ENCODE measurements at places on chromosomes 13 and 19.

GRCh38 chr19:51887522-51888498 is at the start of gene ZNF577:
TSS of gene ZNF577 (minus strand) at chr19:51887951. CDS start at chr19:51880382, 7,569 bp downstream.
- no peak for DNase-seq

GRCh38 chr13:99307648-99308339 is 595 bp upstream of the GPR183 start:
- no peak for DNase-seq

DNA sequence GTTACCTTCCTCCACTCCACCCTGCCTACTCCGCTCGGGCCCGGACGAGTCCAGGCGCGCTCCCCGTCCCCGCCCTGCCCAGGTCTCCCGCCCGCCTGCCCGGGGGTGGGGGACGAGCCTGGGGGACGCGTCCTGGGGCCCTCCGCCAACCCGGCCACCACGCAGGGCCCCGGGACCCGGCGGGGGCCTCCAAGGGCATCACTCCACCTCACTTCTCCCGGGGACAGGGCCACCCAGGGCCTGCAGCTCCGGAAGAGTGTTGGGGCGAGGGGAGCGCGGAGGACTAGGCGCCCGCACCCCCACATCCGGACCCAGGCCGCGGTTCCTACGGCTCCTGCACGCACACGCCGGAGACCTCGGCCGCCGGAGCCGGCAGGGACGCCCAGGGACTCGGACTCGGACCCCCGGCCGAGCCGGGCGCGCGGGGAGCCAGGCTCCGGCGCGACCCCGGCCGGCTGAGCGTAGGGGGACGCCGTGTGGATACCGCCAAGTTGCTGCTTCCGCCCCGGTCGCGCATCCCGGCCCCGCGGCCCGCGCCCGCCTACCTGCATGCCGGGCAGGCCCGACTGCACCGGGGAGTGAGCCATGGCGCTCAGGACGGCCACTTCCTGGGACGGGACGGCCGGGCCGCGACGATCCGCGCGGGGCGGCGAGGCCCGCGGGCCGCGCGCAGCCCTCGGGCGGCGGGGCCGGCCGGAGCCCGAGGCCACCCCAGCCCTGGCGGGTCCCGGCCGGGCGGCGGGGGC is 534 bp downstream of the STK24 start:
- no peak for DNase-seq

- no peak for DNase-seq
Observed at GRCh38 chr13:108325863-108326262, 56.3 kb downstream of the TNFSF13B start.

DNA sequence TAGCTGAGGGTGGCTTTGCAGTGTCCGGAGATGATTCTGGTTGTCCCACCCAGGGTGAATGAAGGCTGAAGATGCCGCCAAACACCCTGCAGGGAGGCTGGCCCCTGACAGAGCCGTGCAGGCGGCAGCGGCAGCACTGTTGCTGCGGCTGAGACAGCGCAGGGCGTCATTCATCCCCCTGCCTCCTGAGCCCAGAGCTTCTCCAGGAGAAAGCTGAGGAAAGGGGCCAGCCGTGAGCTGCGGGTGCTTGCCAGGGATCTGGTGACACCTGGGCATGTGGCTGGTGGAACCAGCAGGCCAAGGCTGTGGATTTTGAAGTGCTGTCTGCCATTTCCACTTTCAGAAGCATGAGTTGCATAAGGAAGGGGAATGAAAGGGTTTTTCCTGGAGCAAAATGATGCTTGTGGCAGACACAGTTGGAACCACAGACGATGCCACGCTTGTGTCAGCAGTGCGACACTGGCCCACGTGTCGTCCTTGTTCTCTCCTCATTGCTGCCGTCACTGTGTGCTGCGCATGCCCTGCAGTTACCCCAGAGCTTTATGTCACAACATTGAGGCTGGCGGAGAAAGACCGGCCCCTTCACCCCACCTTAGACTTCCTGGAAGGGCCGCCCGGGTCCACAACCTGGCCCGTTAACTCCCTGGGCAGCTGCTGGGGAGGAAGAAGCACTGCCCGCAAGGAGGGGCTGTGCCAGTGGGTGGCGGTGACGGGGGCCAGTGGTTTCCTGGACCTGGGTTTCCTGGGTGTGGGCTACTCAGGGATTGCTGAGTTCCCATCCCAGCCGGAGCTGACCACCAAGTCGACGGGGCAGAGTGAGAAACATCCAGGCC is 22.7 kb downstream of the TFDP1 start:
- no peak for DNase-seq

DNA sequence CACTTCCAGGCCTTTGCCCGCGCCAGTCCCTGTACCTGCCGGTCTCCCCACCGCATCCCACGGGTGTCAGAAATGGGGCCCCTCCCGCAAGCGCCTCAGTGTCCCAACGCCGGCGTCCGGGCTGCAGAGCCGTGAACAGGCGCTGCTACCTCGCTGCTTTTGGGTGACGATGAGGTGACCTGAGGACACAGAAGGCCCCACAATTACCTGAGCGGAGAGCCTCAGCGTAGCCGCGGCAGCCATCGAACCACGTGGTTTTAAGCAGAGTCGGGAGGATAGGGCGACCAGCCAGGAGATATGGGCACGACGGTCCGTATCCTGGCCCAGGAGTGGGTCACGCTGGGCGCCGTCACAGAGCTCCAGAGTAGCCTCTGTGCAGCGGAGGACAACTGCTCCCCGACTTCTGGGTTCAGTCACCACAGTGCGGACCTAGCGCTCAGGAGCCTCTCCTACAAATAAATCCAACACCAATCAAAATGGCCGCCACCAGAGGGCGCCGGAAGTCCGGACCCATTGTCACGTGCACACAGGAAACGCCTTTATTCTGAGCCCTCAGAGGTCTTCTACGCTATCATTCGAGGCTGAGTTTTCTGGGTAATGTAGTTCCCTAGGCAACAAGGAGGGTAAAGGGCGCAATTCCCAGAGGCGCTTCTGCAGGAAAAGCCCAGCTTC is at the start of gene ZNF814:
TSS of gene ZNF814 (minus strand) at position 478 of the 672 bp plus-strand sequence. CDS start at position 243, 235 bp downstream.
- DNase-seq: peak; percentile 23

DNA sequence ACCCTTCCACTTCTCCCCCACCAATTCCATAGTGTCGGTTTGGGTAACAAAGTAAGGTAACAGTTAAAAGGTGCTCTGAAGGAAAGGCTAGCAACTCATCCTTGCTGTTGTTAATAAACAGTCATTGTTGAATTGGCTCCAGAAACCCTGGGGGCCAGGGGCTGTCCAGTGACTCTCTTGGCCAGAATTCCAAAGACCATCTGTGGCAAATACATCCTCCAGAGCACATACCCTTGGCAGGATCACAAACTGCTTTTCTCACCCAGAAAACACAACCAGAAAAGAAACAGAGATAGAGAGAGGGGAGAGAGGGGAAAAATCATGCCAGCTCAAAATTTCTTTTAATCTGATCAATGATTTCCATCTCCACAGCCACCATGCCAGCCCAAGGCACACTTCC is 22.1 kb downstream of the CACNA1A start:
- DNase-seq: no peak

- no peak for DNase-seq
Observed at GRCh38 chr19:576768-577438, 4.5 kb downstream of the BSG start.

GRCh38 chr13:95710313-95710712 is 33.4 kb downstream of the DNAJC3 start:
- DNase-seq: no peak

- no peak for DNase-seq
Observed at GRCh38 chr19:48006762-48007161, 12.3 kb downstream of the ELSPBP1 start.

GRCh38 chr19:9917321-9917720 is 19.0 kb downstream of the OLFM2 start:
- no peak for DNase-seq

DNA sequence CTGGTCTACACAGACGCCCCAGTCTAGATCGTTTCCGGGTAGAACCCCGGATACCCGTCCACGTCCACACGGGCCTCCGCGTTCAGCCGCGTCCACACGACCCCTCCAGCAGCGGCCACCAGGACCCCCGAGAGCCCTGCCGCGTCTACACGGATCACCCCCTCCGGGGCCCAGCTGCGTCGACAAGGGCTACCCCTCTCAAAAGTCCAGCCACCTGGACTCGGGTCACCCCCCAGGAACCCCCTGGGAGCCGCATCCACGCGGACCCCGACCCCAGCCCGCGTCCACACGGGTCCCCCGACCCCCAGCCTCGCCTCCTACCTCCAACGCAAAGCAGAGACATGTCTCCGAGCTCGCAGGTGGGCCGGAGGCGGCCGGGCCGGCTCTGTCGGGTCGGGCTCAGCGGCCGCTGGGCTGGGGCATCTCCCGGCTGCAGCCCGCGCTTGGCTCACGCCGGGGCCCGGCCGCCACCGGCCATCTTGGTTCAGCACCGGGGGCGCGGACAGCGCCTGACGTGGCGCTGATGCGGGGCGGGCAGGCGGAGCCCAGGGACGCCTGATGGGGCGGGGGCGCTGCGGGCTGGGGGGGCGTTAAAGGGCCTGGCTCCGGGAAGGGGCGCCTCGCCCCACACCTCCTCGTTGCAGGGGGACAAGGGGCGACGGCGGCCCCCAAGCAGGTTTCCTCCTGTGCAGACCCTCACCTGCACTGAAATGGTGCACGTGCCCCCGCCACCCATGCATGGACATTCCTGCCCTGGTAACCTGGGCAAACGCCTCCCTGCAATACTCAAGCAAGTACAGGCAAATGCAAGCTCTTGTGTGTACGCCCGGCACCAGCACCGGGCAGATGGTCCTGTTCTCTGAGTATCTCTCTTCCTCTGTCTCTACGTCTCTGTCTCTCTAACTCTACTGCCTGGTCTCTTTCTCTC is at the start of gene UNC13A:
TSS of gene UNC13A (minus strand) at position 498 of the 928 bp plus-strand sequence. CDS start at position 343, 155 bp downstream.
- no peak for DNase-seq

- no peak for DNase-seq
Observed at GRCh38 chr19:31344403-31344802, 4.8 kb downstream of the TSHZ3 start.

GRCh38 chr13:74662905-74663304 is 528.7 kb upstream of the KLF12 start:
- no peak for DNase-seq

GRCh38 chr13:96191367-96191766 is 101.5 kb downstream of the HS6ST3 start:
- no peak for DNase-seq

GRCh38 chr19:50557009-50557613 is 11.1 kb downstream of the LRRC4B start:
- DNase-seq: no peak

DNA sequence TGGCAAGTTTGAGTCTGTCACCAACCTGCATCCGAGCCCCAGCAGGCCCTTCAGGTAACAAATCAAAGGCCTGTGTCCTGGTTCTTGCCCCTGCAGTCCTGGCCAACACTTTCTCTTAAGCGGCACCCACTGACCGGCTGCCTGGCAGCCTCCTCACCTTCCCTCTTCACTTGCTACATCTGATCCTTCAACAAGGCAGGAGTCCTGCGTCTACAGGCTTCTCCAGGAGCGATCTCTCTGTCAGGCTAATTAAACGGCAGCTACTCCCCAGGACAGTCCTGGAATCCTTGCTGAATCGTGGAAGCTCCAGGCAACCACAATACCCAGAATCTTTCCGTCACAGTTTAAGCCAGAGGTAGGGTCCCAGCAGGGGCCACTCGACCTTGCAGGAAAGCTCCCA is 41.1 kb upstream of the GAS6 start:
- DNase-seq: no peak

DNA sequence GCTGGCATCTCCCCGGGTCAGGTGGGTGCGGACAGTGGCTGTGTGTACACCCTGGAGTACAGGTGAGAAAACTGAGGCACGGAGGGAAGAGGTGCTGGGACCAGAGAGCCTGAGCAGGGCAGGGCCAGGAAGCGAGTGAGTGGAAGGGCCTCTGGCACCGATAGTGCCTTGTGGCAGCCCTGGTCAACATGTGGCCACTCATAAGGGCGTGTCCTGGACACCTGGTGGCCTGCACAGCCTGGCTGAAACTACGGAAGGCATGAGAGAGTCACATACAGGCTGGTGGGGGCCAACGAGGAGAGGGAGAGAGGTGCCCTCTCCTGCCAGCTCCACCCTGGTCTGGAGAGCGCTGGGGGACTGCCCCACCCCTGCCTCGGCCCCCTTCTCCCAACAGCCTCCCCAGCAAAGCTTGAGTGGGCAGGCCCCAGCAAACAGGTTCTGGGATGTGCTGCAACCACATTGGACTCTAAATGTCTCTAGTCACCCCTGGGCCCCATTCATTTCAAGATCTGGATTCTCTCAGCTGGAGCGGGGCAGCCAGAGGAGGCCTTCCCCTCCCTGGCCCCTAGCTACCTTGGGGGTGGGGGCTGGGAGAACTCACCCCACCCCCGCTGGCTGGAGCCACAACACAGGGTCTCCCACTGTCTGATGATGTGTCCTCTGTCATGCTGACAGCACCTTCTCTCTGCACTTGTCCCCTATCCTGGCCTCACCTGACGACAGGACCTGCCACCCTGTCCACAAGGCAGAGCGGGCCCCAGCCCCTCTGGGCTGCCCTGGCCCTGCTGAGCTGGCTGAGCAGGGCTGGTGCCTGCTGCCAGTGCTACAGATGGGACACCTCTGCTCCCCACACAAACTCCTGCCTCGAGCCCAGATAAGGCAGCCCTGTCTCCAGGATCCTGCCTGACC is 5.8 kb downstream of the CBARP start:
- no peak for DNase-seq

DNA sequence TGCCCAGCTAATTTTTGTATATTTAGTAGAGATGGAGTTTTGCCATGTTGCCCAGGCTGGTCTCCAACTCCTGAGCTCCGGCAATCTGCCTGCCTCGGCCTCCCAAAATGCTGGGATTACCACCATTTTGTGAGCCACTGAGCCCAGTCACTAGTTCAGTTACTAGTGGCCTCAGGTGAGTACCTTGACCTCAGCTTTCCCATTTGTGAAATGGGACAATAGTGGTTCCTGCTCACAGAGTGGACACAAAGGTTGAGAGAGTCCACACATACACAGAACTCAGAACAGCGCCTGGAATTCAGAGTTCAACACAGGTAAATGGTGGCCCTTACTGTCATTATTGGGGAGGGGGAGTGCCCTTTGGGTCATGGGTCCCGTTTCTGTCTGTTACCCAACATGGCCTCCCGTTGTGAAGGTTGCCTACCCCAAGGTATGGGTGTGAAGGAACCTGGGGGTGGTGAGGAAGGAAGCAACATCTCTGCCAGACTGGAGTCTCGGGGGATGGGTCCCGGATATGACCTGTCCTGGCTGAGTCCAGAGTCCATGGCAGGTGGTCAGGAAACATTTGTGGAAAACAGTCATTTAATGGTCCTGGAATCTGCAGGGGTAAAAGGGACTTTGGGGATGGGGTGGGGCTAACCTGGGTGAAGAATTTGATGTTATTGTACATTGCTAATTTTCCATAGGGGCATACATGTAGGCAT is 11.7 kb upstream of the IRGC start:
- DNase-seq: no peak

DNA sequence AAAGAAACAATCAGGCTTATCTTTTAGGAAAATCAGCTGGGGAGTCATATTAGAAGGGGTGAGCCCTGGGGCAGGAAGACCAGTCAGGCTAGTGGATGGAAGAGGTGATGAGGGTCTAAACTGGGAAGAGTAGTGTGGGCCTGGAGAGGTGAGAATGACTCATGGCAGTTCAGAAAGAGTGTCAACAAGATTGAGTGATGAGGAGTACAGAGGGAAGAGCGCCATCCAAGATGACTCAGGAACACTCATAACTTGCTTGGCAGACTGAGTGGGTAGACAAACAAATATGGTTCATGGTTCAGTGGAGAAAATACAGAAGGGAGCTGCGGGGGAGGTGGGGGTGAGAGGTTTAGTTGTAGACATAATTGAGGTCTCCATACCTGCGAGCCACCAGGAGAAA is 17.3 kb upstream of the CLDN10 start:
- no peak for DNase-seq

GRCh38 chr19:45355402-45355801 is 14.9 kb downstream of the KLC3 start:
- no peak for DNase-seq
